ENCODE measurements at places on chromosomes 4 and X. TPM values are rescaled to one million over a fixed set of nuclear protein-coding genes. Genes with fewer than 3 reads are reported as not detected.

The TRIM75 gene
- not detected for total RNA-seq

The GUCY1A1 gene
- total RNA-seq: 8.6 TPM

The RELL1 gene
- 26.2 TPM for total RNA-seq

The DYNLT3 gene
- total RNA-seq: 59.5 TPM

The ENPEP gene
- 0.30 TPM for total RNA-seq

DNA sequence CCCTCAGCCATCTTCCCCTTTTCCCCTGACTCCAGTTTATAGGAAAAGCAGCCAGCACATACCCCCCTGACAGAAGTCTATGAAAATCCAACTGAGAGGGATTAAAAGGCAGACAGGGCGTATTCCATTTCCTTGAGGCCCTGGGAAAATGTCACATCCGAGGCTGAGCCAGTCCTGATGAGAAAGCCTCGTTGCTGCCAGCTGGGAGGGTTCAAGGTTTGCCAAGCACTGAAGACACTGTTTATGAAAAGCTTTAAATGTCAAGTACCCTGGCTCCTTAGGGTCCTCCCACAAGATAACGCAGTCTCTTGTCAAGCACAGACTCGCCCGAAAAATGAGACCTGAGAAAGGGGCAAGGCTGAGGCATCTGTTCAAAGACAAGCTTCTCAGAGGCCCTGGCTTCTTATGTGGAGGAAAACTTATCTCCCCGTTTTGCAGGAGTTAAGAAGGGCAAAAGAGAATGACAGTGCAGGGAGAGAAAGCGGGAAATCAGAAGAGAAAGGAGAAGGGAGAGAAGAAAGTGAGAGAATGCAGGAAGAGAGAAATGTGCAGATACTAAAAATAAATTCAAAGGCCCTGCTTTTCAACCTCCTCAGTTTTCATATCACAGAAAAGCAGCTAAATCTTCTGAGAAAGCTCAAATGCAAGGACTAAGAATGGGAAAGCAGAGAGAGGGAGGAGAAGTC is 44.7 kb downstream of the SCD5 start:
- DNase-seq: no peak

DNA sequence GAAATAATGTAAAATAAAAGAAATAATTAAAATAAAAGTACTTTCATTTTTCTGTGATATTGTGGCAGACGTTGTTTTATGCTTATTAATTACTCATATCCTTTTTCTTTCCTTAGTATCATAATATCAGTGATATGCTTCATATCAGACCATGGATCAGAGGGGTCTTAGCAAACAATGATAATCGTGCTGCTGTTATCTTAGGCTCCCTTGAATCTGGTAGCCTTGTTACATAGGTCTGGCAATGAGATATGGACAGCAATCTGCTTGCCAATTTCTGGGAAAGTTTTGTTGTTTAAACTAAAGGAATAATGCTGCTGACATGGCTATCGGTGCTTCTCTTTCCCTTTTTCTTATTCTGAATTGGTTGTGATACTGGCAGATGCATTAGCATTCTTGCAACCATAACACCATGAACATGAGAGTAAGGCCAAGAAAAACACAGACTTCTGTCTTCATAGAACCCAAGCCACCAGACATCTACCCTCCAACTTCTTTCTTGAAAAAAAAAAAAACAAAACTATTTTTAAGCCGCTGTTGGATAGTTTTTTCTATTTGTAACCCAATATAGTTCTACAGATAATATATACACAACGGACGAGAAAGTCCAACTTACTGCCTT is 16.4 kb downstream of the EPHA5 start:
- DNase-seq: no peak

DNA sequence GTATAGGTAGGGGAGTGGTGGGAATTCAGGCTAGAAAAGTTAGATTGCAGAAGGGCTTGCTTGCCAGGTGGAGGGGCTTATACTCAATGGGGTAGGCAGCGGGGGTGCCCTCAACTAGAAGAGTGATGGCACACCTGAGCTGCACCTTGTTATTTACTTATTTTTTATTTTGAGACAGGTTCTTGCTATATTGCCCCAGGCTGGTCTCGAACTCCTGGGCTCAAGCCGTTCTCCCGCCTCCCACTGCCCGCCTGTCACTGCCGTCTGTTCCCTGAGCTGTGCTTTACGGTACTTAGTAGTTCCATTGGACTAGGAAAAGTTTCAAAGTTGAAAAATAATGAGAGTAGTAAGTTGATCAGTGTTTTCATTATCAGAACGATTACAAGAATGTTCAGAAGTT is 2.0 kb downstream of the ZFX start:
- DNase-seq: no peak

GRCh38 chr4:112855058-112855457 is 194.4 kb upstream of the ANK2 start:
- DNase-seq: no peak

- DNase-seq: no peak
These were observed 55.5 kb upstream of the ADGRG2 start for GRCh38 chrX:19177721-19178120.

- DNase-seq: no peak
These were observed 814 bp upstream of the RBM47 start for GRCh38 chr4:40630335-40631021.

- no peak for DNase-seq
These were observed 115.7 kb downstream of the PALLD start for GRCh38 chr4:168612450-168613135.

DNA sequence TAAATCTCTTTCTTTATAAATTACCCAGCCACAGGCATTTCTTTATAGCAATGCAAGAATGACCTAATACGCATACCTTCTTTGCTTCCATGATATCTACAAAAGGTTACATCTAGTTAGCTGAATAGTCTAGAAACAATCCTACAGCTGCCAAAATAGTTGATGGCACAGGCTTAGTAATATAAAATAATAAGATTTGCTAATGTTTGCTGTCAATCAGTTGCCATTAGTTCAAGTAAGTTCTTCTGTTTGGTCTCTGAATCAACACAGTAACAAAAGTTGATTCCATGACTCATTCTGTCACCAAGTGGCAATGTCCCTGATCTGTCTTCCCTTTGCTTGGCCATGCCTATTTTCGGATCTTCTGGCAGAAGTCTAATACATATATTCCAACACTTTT is 470.2 kb downstream of the SPRY1 start:
- DNase-seq: no peak

All from esophagus squamous epithelium (tissue), 5 donors.